Activated CD4-positive, alpha-beta T cell treated with anti-CD3 and anti-CD28 coated beads, Interleukin-2, amount 50 U/mL, for 16 hours (primary cell): ENCODE measurements at places on chromosomes 2 and 18.

- DNase-seq = no peak
Measured at GRCh38 chr2:211347328-211347727, 790.9 kb downstream of the CPS1 start.

GRCh38 chr2:129883121-129883520 lies 96.3 kb upstream of the RAB6C start:
- DNase-seq = no peak

GRCh38 chr2:96344011-96344410 lies 8.4 kb downstream of the NCAPH start:
- DNase-seq = peak; percentile 92

GRCh38 chr2:71878626-71879508 lies 268.8 kb downstream of the CYP26B1 start:
- DNase-seq = no peak
